ENCODE measurements at places on chromosomes 1 and 21.

- DNase-seq = no peak
Observed at GRCh38 chr1:16405441-16405840, 31.8 kb downstream of the SPATA21 start.

- DNase-seq = no peak
Observed at GRCh38 chr1:164265232-164265631, 293.8 kb upstream of the PBX1 start.

- DNase-seq = no peak
Observed at GRCh38 chr21:29007810-29008209, 11.3 kb downstream of the RWDD2B start.

GRCh38 chr1:119279456-119280381, 88.9 kb upstream of the HAO2 start:
- peak; percentile 70 for DNase-seq

GRCh38 chr1:220967911-220968310, 88.7 kb downstream of the HLX start:
- DNase-seq = no peak

DNA sequence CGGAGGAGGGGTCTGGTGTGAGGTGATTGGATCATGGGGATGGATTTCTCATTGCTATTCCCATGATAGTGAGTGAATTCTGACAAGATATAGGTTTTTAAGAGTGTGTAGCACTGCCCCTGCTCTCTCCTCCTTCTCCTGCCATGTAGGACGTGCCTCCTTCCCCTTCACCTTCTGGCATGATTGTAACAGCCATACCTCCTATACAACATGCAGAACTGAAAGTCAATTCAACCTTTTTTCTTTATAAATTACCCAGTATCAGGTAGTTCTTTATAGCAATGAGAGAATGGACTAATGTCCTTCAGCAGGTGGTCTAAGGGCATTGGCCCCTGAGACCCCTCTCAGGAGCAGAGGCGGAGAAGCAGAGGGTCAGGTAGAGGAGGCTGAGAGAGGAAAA, 168.7 kb upstream of the ETV3 start:
- no peak for DNase-seq

GRCh38 chr1:29626066-29626465, 389.7 kb downstream of the PTPRU start:
- DNase-seq = no peak

DNA sequence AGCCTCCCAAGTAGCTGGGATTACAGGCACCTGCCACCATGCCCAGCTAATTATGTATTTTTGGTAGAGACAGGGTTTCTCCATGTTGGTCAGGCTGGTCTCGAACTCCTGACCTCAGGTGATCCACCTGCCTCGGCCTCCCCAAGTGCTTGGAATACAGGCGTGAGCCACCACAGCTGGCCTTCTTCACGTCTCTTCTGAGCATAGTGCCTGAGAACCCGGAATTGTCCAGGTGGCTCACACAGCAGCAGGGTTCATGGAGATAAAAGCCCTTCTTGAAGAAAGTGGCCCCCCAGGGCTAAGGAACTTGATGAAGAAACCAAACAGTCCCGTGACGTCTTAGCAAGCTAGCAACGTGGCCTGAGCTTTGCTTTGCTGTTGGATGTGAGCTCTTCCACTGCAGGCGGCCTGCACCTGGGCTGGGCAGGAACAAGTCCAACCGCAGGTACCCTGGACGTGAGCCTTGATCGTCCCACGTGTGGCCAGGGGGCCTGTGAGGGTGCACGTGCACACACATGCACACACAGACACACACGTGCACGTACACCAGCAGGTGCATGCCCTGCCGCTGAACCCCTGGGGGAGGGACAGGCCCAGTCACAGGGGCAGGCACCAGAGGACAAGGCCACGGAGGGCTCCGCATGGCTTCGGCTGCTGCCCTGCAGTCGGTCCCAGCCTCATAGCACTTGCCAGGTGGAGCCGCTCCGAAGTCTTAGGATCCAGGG, 23.4 kb upstream of the TRAPPC10 start:
- no peak for DNase-seq

GRCh38 chr1:227808566-227808965, 6.9 kb upstream of the PRSS38 start:
- DNase-seq = no peak

- no peak for DNase-seq
Observed at GRCh38 chr1:93619507-93620171, 62.0 kb downstream of the BCAR3 start.

DNA sequence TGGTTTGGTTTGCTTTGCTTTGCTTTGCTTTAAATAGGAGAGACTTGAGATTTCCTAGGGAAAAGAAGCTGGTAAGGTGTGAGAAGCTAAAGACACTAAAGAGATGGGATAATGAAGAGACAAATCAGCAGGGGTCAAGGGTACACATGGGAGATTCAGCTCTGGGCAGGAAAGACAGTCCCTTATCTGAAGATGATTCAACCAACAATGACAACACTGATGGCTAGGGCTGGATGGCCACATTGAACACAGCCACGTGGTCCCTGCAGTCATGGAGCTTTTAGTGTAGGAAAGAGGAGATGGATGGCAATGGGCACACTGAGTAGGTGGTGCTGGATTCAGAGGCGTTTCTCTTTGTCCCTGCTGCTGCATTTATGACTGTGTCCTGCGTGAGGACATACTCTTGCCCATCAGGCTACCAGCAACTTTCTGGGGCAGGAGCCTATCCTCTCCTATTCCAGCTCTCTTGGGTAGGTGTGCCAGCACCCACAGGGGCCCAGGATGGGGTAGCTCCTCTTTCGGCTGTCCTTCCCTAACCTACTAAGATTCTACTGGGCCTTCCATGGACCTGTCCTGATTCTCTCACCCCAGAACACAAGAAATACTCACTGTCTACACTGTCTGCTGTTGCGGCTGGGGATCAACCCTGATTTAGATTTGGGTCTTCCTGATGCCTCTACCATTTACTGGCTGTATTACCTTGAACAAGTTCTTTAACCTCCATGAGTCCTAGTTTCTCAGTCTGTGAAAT, 1.4 kb upstream of the SHISA4 start:
- no peak for DNase-seq

DNA sequence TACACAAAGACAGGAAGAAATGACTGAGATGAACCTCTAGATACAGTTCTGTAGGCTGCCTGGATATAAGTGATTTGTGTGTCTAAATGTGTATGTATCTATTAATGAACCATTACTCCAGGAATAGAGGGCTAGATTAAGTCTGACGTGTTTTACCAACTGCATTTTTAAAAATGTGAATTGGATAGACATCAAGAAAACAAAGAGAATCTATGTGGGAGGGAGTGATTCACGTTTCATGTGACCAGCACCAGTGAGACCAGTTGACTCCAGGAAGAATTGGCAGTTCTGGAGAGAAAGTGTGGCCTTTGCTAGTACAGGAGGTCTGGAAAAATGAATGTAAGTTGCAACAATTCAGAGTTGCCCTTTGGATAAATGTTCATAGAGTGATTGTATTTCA, 53.4 kb upstream of the RGS21 start:
- no peak for DNase-seq

DNA sequence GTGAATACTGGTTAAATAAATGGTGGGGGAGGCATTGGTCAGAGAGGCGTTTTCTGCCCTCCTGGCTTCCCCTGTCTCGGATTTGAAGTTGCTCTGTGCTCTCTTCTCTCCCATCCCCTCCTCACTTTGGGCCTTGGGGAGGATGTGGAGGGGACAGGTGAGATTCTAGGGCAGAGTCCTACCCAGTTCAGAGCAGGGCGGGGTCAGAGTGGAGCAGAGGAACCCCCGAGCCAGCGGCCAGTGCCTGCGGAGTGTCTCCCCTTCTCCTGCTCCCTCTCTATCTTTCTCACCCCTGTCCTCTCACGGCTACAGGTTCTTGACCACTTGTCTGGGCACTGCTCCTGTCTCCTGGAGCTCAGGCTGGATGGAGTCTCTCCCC, 8.1 kb downstream of the KNCN start:
- no peak for DNase-seq

- no peak for DNase-seq
Observed at GRCh38 chr1:214067397-214067796, 79.6 kb downstream of the PROX1 start.

DNA sequence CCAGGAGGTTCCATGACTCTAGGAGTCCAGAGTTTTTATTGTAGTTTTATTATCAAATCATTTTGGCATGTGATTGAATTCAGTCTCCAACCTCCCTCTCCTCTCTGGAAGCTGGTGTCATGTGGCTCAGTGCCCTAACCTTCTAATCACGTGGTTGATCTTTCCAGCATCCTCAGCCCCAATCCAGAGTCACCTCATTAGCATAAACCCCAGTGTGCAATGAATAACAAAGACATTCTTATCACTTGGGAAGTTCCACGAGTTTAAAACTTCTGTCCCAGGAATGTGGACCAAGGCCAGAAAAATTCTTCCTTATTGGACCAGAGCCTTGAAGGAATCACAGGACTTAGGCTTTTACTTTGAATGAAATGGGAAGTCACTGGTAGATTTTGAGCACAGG, 52.2 kb downstream of the KIRREL1 start:
- DNase-seq = no peak

DNA sequence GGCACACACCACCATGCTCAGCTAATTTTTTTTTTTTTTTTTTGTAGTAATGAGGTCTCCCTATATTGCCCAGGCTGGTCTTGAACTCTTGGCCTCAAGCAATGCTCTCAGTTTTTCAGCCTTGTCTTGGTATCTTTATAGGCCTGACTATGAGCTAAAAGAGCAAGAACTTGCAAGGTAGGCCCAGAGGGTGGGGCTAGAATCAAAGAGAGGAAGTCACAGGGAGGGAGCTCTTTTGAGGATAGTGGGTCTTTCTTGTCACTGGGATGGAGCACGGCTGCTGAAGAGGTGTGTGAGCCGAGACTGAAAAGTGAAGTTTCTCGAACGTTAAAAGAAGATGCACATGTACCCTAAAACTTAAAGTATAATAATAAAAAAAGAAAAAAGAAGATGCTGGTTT, 260.0 kb upstream of the BEND5 start:
- no peak for DNase-seq

GRCh38 chr1:39666772-39667171, 5.1 kb downstream of the NT5C1A start:
- no peak for DNase-seq

All from forelimb muscle (tissue), 1 donor.